ENCODE measurements at places on chromosomes 12 and 14. TPM values are rescaled to one million over a fixed set of nuclear protein-coding genes. Genes with fewer than 3 reads are reported as not detected.

- DNase-seq = no peak
Measured at GRCh38 chr12:100651694-100652093, 78.2 kb downstream of the GAS2L3 start.

DNA sequence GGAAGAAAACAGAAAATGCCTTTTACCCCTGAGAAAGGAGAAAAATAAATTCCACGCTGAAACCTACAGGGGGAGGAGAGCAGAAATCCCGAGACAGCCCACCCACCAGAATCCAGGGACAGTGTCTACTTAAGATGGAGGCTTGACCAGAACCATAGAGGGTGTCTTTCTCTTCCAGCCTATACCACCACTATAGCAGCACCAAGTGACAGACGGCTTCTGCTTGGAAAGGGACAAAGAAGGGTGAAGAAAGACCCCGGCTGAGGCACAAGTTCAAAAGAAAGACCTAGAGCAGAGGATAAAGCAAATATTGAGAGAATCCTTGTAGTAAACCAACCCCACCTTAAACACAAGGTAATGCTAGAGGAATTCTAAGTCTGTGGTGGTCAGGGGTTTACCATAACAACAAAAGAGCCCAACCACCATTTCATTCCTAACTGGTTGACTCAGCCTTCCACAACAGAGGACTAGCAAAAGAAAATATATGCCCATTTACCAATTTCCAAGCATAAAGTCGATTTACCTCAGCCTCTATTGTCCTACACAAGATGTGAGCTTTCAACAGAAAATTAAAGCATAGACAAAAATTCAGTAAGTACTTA is 105.3 kb upstream of the FOXG1 start:
- no peak for DNase-seq

DNA sequence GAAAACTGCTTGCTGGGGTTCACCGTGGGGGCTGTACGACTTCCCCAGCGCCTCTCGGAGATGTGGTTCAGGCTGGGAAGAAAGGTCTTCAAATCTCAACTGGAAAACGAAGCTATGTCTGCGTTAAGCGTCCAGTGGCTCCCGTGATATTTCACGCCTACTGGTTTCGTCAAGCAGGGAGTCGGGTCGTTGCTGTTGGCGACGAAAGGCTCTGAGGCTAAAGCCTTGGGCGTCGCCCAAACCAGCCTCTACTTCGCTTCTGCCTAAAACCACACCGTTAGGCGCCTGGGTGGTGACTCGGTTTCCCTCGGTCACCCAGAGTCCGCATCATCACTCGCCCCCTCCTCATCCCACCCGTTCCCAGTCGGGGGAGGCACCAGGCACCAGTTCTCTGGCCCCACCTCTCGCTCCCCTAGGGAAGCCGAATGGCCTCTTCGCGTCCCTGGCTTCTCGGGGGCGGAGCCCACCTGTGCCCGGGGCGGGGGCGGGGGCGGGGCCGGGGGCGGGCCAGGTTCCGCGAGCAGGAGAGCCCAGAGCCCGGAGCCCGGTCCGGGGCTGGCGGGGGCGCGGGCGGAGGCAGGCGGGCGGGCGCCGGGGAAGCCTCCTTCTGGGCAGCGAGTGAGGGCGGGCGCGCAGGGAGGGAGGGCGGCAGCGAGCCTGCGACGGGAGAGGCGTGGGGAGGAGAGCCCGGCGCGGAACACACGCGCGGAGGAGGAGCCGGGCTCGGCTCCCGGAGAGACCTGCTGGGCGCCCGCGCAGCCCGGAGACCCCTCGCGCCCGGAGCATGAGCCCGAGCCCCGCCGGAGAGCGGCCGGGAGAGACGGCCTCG is at the start of gene B4GALNT3:
Gene B4GALNT3 (plus strand): TSS at position 510 of the 829 bp plus-strand sequence. CDS start 438 bp downstream, outside the sequence.
- DNase-seq = peak; percentile 74

DNA sequence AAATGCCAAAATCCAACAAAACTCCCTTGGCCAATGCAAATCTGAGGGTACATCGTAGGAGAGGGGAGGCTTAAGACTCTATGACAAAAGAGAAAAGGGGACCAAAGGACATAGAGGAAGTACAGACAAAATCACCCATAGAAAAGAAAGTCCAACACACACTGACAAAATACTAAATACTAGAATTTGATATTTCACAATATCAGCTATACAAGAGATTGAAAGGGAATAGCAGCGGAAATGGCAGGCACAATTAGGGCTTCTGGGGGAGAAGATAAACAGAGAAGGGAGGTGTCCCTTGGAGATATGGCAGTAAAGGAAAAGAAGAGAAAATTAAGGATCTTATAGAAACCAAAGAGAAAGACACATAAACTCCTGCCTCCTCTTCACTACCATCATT is 29.0 kb downstream of the ATP2B1 start:
- DNase-seq = no peak

- DNase-seq = no peak
Measured at GRCh38 chr12:57169969-57170368, 22.6 kb upstream of the LRP1-AS start.

GRCh38 chr12:131604859-131605258 is 106.0 kb upstream of the SFSWAP start:
- no peak for DNase-seq

GRCh38 chr12:1835211-1836131 is 15.1 kb downstream of the LRTM2 start:
- DNase-seq = no peak

DNA sequence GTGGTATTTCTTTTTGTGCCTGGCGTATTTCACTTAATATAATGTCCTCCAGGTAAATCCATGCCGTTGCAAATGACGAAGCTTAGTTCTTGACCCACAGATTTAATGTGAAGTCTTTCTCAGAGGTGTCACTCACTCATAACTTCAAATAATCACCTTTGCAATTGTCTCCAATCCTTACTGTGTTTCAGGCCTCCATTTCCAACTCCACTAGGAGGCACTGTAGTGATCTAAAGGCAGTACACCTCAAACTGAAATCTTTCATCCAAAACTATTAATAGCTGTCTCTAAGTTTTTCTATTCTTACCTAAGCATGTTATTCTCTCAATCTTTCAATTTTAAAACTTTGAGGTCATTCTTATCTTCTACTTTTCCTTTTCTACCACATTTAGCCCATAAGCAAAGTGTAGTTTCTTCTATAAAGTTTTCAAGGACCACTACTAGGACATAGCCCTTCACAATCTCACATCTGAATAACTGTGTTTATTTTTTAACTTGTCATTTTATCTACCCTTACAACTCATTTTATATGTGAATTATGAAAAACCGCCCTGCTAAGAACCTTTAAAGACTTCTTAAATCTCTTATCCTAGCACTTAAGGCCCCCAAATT is 25.5 kb upstream of the FBXO34 start:
- peak; percentile 31 for DNase-seq

DNA sequence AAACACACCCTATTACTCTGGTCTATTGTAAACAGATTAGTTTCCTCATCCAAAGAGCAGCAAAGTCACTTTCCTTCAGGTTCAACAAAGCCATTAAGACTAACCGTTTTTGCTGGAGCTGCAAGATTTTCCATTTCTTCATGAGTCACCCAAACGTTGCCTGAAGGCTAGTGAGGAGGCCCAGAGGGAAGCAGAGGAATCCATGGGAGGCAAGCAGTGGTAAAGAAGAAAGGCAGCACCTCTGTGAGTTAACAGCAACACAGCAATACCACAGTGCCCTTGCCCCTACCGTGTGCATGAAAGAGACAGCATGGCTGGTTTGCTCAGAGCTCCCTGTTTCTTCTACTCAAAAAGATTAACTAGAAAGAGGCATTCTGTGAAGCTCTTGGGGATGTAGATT is 206.3 kb downstream of the ACSS3 start:
- DNase-seq = no peak

DNA sequence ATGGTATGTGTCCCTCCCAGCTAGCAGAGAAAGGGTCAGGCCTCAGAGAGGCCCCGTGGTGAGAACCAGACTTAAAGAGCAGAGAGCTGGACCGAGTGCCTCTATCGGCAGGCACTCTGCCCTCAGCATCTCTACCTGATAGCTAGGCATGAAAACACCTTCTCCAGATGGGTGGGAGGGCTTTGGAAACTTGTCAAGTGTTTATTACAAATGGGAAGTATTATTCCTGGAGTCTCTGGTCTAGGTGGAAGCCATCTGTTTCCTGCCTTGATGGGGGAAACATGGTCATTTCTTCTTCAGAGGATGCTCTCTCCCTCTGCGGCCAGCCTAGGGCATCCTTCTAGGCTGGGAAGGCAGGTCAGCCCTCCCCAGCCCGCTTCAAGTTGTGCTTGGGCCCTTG is 2.3 kb downstream of the TMEM63C start:
- DNase-seq = no peak

DNA sequence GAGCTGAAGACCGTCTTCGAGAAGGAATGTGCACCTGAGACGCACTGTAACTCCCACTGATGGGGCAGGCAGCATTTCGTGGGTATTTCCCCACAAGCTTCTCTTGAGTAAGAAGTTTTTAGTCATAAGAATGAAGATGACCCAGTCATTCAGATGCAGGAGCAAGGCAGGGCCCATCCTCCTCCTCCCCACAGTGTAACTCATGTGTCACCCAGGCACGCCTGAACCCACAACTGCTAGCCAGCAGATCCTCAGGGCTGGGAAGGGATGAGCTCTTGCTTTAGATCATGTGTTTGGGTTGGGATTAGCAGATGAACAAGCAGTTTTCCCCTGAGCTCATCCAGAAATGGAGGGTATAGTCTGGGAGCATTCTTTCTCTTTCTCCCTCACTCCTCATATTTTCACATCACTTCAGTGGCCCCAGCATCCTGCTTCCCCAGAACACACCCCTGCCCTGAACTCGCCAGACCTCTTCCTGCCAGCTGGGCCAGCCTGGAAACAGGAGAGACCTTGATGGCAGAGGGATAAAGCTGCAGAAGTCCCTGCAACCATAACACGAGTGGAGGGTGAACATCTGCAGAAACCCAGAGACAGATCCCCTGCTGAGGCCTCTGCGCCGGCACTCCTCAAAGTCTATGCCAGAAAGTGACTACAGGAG is 73.3 kb downstream of the B4GALNT3 start:
- DNase-seq = peak; percentile 48

DNA sequence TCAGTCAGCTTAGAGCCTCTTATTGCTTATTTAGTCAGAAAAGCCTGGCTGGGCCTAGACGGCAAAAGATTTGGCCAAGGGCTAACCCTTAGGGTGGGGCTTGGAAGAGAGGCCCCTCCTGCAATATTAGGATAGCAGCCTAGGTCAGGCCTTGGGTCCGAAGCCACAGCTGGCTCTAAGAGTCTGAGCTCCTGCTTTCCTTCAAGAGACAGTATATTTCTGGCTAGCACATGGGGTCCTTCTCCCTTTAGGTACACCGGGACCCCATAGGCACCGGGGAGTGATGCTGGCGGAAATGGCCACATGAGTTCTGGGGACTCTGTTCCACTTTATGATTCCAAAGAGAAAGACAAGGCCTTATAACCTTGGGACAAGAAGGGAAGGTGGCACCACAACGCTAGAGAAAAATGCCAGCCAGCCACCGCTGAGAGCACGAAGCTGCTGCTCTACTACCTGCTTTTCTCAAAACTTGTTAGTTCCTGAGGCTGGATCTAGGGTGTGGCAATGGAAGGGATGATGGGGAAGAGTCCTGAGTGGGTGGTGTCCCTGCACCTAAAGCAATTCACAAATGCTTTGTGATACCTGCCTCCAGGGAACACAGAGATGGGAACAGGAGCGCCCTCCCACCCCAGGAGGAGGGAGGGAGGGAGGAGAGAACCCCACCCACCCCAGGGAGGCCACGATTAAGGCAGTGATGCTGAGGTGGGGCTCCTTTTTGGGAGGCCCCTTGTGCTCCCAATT is 3.1 kb upstream of the AVIL start:
- no peak for DNase-seq

GRCh38 chr14:70707138-70708038 is 65.7 kb downstream of the TTC9 start:
- DNase-seq = peak; percentile 85

- DNase-seq = no peak
Measured at GRCh38 chr14:21734457-21735074, 60.9 kb upstream of the OR4E1 start.

GRCh38 chr12:64680235-64680634 is 69.9 kb downstream of the RASSF3 start:
- no peak for DNase-seq

- no peak for DNase-seq
Measured at GRCh38 chr12:51473947-51474346, 49.3 kb downstream of the SLC4A8 start.

- no peak for DNase-seq
Measured at GRCh38 chr14:76456891-76457586, 81.1 kb downstream of the ESRRB start.

- DNase-seq = no peak
Measured at GRCh38 chr14:98725676-98726075, 546.3 kb downstream of the BCL11B start.

GPR84 gene
- polyA plus RNA-seq = 0.93 TPM

SLCO1B1 gene
- not detected for polyA plus RNA-seq

GZMB gene
- polyA plus RNA-seq = 5.6 TPM

TMTC2 gene
- polyA plus RNA-seq = 1.6 TPM

TMEM30B gene
- 1.9 TPM for polyA plus RNA-seq

RIPK3 gene
- polyA plus RNA-seq = 1.5 TPM

EML1 gene
- 8.1 TPM for polyA plus RNA-seq

VDR gene
- 7.5 TPM for polyA plus RNA-seq

CLEC9A gene
- polyA plus RNA-seq = 0.07 TPM

OLR1 gene
- 0.37 TPM for polyA plus RNA-seq

TPPP2 gene
- not detected for polyA plus RNA-seq

CLEC4D gene
- polyA plus RNA-seq = 0.22 TPM

IFNG-AS1 gene
- polyA plus RNA-seq = not detected

All from adrenal gland (tissue), 19 donors.